Natural killer cell treated with Interleukin-12 subunit alpha and Interleukin-12 subunit beta and Interleukin-15 and Interleukin-18, amount 100 ng/mL, for 72 hours (primary cell): ENCODE measurements at places on chromosomes 5 and 9. TPM values are rescaled to one million over a fixed set of nuclear protein-coding genes. Genes with fewer than 3 reads are reported as not detected.

Gene GABRA1
- total RNA-seq: not detected

GRCh38 chr5:145450286-145450885, 384.8 kb downstream of the PRELID2 start:
- DNase-seq: no peak

GRCh38 chr5:132309679-132310078, 15.5 kb downstream of the SLC22A4 start:
- DNase-seq: no peak

- DNase-seq: no peak
Observed at GRCh38 chr9:121743441-121744001, 92.1 kb downstream of the DAB2IP start.
